ENCODE measurements at places on chromosomes 2 and 18.

DNA sequence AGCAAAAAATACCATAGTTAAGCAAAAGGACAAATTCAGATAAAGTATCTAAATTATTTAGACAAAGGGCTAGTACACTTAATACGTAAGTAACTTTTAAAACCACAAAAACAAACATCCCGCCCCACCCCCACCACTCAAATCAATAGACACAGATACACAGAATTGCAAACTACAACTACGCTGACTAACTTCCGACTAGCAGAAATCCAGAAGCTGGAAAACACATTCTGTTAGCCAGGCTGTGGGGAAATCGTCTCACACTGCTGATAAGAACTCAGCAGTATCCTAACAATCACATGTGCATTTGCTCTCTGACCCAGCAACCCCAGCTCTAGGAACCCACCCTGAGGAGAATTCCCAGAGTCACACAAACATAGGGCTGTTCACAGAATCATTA, 16.6 kb downstream of the FAM168B start:
- DNase-seq = no peak

GRCh38 chr2:169039702-169040101, 8.6 kb upstream of the ABCB11 start:
- no peak for DNase-seq

DNA sequence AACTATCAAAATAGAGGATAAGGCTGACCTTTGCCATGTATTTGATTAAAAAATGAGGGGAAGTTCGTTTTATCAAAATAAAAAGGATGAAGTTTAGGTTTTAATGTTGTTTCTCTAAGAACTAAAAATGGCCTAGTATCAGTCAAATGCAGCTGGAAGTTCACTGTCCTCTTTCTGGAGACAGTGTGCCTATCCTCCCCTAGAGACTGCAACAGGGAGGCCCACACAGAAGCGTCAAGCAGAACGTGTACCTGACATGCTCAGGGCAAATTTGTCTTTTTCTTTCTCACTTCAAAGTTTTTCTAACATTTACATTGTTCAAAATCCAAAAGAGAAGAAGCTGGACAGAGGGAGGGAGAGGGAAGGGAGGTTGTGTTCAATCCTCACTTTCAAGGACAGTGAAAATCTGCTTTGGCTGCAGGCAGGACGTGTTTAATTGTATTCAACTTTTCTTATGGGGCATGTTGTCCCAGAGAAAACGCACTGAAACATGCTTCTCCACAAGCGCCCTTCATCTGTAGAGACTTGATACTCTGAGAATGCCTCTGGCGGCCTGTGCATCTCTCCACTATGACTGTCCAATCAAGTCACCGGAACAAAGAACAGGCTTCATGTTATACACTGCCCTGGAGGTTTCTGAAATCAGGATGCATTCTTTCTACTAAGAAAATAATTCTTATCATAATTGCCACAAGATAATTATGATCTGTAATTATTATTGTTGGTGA, 65.1 kb downstream of the FAM210A start:
- no peak for DNase-seq

DNA sequence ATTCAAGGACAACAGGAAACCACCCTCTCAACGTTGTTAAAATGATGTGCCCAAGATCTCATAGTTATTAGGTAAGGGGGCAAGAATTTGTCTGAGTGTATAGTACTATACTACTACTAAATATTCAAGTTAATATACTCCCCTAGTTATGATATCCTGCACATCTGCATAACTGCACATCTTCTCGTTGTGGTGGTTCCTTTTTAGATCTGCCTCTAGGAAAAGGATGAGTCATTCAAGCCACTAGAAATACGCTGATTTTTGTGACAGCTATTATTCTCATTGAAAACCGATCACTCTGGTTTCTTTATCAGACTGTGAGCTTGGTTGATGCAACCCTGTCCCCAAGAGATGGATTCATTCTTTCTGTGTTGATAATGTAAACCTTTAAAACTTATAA, 1067.0 kb upstream of the FANCL start:
- no peak for DNase-seq

- no peak for DNase-seq
Observed at GRCh38 chr18:48375150-48375800, 33.9 kb downstream of the ZBTB7C start.

DNA sequence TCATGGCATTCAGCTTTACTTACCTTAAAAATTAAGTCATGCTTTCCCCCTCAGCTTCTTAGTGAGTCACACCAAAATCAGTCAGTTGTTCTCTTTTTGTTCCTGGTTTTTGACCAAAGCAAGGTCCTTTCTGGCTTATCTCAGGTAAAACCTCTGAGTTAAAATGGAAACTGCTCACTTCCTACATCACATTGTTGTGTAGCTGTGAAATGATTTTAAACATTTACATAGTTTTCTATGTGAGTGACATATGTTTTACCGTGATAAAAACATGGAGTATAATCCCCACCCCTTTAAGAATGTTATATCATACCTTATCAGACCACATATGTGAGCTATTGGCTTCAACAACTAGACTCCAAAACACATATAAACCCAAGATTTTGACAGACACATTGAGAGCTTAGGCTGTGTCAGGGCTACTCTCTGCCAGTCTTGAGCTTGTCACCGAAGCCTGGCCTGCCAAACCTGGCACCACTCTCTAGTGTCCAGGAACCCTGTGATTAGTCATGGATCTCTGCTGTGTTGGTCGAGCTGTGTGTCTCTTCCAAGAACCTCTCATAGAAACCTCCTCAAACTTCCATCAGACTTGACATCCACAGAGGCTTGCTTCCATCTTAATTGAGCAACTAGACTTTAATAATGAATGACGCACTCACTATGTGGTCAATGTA, 294.5 kb upstream of the FBXO11 start:
- no peak for DNase-seq

- DNase-seq = no peak
Observed at GRCh38 chr2:132901661-132902060, 231.7 kb upstream of the LYPD1 start.

DNA sequence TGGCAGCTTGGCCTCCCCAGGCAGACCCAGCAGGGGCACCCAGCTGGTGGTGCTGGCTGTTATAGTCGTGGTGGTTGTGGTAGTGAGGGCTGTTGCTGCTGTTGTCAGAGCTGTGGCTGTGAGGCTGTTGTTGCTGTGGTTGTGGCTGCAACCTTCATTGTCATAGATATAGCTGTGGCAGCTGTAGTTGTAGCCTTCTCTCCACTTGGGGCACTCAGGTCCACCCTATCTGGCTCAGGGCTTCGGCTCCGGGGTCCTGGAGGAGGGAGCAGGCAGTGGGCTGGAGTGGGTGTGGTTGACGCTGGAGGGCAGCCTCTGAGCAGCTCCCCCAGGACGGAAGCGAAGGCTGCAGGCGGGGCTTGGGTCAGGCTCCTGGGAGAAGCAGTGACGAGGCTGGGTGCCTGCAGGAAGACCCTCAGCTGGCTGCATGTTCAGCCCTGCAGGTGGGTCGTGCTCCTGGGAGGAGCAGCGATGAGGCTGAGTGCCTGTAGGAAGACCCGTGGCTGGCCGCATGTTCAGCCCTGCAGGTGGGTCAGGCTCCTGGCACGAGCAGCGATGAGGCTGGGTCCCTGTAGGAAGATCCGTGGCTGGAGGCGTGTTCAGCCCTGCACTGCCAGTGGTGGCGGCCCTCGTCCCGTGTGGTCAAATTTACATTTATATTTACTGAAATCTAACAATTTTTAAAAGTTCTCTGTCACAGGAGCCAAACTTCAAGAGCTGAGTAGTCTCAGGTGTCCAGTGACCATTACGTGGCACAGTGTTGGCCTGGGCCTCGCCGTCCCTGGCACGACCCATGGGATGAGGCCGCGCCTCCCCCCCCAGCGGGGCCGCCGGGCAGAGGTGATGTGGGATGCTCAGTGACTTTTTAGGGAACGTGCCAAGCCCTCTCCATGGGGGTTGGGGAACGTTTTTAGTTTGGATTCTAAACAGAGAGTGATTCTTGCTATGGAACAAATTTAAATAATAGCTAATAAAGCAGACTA, 79.2 kb upstream of the PXDN start:
- DNase-seq = no peak

DNA sequence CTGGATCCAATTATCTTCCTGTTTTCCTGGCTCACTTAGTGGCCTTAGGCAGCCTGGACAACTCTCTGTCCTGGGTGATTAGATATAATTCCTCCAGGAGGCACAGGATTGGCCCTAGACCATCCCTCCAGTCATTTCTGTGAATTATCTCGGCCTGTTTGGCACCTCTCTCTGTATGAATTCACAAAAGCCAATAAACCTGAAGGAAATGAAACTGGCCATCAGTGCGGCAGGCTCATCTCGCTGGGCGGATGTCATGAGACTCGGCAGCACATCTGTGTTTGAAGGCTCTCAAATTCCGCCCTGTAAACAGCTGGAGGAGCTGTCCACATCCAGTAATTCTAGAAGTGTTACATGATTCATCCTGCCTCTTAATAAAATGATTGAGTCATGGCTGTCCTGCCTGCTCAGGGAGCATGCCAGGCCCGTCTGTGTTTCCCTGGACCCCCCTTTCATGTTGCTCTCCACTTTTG, 38.6 kb downstream of the ACOXL start:
- no peak for DNase-seq

- DNase-seq = no peak
Observed at GRCh38 chr2:101053117-101053516, 51.0 kb downstream of the RPL31 start.

- DNase-seq = no peak
Observed at GRCh38 chr18:72197591-72197990, 346.6 kb downstream of the CBLN2 start.

GRCh38 chr2:106869512-106870275, 16.3 kb downstream of the ST6GAL2 start:
- DNase-seq = no peak

DNA sequence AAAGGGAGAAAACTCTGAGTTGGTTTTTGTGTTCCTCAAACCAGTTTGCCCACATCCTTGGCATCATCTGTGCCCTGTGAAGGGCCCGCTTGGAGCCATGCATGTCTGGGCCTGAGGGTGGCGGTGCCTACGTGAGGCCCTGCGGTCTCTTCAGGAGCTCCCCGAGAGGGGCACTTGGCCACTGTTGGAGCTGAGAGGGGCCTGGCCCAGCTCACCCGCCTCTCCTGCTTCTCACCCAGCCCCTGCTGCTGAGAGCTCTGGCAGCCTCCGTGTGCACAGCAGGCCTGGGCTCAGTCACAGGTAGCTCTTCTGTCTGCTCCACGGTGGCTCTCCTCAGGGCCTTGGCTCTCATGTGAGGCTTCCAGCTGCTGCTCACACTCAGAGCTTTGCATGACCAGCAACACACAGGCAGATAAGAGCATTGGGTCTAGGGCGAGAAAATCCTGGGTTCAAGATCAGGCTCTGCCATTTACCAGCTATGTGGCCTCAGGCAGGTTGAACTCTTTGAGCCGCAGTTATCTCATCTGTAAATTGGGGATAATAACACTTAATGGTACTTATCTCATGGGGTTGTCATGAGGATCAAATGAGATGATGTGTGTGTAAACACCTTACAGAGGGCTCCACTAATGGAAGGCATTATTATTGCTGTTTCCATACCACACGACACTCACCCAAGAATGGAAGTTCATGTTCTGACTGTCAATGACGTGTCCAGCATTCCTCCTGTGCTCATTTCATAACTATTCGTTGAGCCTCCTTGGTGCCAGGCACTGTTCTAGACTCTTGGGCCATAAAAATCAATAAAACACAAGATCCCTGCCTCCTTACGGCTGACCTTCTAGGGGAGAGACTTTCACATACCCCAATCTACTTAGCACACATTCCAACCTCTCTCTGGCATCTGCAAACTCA, 41.6 kb upstream of the PLB1 start:
- no peak for DNase-seq

GRCh38 chr2:68282811-68283418, 30.6 kb upstream of the PPP3R1 start:
- no peak for DNase-seq

DNA sequence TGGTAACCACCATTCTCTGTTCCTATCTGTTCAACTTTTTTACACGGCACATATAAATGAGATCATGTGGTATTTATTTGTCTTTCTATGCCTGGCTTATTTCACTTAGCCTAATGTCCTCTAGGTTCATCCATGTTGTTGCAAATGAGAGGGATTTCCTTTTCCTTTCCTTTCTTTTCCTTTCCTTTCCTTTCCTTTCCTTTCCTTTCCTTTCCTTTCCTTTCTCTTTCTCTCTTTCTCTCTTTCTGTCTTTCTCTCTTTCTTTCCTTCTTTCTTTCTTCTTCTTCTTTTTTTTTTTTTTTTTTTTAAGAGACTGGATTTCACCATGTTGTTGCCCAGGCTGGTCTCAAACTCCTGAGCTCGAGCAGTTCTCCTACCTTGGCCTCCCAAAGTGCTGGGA, 38.9 kb downstream of the DIS3L2 start:
- no peak for DNase-seq

- no peak for DNase-seq
Observed at GRCh38 chr2:105771836-105772235, 27.1 kb downstream of the NCK2 start.

DNA sequence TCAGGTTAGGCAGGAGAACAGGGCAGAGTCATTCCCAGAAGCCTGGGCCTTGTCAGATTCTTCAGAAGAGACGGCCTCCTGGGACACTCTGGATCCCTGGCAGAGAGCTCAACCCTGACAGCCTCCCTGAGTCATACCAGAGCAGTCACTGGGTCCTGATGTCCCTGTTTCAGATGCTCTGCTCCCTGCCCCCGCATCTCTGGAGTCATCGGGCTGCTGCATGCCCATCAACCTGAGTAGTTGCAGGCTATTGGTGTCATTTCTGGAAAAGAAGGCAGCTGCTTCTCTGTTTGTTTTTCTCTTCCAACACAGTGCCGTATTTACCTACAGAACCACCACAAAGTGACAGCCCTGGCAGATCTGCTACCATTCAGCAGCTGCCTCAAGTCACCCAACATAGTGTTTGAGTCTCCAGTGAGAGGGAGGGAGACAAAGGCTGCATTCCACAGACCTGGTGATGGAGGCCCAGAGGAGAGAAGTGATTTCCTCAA, 145.1 kb downstream of the B3GNT2 start:
- no peak for DNase-seq

- no peak for DNase-seq
Observed at GRCh38 chr18:25345081-25345866, 6.7 kb downstream of the ZNF521 start.

DNA sequence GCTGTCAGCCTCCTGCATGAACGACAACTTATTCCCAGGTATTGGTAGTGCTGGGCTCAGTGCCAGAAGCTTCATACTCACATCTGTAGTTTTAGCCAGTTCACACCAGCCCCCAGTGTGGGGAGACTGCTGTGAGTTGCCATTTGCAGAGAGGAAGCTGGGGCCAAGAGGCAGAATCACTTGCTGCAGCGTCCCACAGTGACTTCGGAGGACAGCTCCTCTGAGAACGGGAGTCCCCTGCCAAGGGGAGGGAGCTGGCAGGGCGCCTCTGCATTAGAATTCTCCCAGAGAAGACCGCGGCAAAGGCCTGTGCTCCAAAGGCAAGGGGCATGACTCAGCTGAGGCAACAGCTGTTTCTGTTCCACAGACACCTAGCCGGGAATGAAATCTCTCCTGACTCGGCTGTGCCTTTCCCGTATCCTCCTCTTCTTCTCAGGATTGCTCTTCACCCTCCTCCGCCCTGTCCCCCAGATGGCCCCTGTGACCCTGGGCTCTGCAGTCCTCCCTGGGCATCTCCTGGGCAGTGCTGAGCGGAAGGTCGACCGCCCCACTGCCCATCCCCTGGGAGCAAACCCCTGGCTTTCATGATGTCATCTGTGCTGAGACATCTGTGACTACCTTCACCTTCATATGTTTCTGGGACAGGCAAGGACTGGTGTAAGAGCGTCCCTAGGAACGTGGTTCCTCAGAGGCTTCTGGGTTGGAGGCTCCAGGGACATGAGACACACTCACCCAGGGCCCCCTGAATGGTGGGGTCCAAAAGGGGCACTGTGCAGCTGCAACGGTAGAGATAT, 18.0 kb downstream of the MAL start:
- no peak for DNase-seq

GRCh38 chr2:55489467-55490062, 30.0 kb upstream of the CFAP36 start:
- no peak for DNase-seq

GRCh38 chr2:174711206-174711605, 53.1 kb downstream of the CHRNA1 start:
- DNase-seq = no peak
